ENCODE measurements at places on chromosomes 16 and 17.

- DNase-seq: no peak
Observed at GRCh38 chr16:69111216-69111875, 5.9 kb downstream of the HAS3 start.

DNA sequence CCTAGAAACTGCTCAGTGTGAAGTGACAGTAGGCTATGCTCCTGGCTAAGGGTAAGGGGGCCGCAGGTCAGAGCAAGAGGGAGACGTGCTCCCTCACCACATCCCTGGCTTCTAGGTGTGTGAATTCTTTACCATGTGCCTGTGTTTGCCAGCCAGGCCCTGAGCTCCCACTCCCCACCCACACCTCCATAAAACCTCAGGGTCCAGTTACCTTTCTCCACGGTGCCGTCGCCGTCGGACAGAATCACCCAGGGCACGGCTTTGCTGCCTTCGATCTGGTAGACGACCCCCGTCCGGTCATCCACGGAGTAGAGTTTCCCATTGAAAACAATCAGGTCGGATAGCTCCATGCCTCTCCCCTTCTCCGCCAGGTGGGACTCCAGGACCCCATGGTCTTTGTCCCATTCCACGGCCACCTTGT is 12.8 kb downstream of the CANT1 start:
- no peak for DNase-seq

- DNase-seq: no peak
Observed at GRCh38 chr16:23996258-23996955, 160.6 kb downstream of the PRKCB start.

GRCh38 chr17:4426499-4427208 is 7.1 kb upstream of the SPNS3 start:
- peak; percentile 22 for DNase-seq

DNA sequence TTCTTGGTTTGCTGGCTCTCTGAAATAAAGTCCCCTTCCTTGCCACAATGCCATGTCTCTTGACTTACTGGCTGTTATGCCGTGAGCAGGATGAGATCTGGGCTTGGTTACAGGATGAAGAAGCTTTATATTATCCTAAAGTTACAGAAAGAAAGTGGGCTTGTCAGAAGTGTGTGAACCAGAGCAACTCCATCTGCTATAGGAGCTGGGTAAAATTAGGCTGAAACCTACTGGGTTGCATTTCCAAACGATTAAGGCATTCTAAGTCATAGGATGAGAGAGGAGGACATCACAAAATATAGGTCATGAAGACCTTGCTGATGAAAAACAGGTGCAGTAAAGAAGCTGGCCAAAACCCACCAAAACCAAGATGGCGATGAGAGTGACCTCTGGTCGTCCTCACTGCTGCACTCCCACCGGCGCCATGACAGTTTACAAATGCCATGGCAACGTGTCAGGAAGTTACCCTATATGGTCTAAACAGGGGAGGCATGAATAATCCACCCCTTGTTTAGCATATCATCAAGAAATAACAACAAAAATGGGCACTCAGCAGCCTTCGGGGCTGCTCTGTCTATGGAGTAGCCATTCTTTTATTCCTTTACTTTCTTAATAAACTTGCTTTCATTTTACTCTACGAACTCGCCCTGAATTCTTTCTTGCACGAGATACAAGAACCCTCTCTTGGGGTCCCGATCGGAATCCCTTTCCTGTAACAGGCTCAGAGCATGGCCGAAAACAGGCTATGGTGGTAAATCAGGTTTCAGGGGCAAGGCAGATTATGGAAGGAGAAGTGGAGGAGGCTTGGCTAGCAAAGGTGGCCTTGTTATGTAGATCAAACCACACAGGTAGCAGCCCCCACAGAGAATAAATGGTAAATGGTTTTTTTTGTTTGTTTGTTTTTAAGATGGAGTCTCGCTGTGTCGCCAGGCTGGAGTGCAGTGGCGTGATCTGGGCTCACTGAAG is 81.3 kb upstream of the C16orf82 start:
- DNase-seq: no peak

- DNase-seq: no peak
Observed at GRCh38 chr17:301681-302299, 50.8 kb downstream of the RPH3AL start.

GRCh38 chr16:82044585-82044911 is 9.5 kb downstream of the HSD17B2 start:
- no peak for DNase-seq

- no peak for DNase-seq
Observed at GRCh38 chr17:1227917-1228780, 42.1 kb upstream of the BHLHA9 start.

DNA sequence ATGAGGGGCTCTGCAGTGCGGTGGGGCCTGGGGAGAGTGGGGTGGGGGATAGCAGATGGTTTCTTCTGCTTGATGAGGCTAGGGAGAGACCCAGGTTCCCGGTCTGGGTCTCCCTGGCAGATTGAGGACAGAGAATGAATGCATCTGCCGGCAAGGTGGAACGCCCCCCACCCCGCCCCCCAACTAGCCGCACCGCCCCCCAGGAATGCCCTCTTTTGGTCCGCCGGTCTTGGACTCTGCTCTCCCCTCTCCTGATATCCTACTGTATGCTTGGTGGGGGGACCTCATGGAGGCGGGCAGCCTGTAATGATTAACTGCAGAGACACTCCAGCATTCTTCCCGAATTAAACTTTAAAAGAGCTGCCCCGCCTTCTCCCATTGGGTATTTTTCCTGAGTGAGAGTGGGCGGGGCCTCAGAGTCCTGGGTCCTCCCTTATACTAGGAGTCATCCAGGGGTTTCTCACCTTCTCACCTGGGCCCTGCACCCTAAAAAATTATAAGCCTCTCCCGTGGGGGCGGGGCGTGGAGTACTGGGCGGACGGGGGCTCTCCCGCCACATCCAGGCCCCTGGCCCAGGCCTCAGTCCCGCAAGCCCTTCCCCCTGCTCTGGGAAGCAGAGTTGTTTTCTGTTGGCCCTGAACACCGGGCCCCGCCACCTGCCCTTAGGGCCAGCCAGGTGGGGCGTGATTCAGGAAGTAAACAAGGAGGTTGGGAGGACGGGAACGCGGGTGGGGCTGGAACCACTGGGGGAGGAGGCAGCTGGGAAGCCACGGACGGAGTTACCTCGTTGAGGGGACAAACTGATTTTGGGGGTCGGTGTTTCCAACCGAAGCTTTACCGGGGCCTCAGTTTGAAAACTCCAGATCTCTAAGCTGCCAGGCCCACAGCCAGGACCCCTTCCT is 1.5 kb downstream of the GRB7 start:
- DNase-seq: peak; percentile 88

DNA sequence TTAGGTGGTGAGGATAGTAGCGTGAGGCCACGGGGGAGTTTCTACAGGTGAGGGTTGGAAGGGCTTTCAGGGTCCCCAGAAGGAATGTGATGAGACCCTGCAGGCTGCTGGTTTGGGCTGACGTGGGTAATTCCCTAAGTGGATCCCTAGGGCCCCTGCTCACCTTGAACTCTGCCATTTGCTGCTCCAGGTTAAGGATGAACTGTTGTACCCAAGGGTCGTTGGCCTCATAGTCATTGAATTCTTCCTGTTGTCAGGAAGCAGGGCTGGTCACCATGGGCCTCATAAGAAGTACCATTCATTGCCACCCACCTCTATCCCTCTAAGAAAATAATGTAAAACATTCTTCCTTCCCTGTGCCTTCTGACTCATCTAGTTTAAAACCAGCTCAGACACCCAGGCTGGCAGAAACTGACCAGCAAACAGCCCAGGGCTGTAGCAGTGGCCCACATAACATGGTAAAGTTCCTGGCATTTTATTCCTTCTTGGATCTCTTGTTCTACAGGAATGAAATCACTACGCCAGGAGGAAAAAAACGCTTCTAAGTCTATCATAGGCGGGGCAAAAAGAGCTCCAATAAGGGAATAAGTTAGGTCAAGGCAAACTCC is 27.6 kb downstream of the FCSK start:
- peak; percentile 85 for DNase-seq

GRCh38 chr17:40530531-40530994 is 29.1 kb upstream of the TNS4 start:
- no peak for DNase-seq

- peak; percentile 18 for DNase-seq
Observed at GRCh38 chr17:28612936-28613872, 781 bp downstream of the RSKR start.

- no peak for DNase-seq
Observed at GRCh38 chr17:44197980-44198720, 1.5 kb downstream of the ATXN7L3 start.

DNA sequence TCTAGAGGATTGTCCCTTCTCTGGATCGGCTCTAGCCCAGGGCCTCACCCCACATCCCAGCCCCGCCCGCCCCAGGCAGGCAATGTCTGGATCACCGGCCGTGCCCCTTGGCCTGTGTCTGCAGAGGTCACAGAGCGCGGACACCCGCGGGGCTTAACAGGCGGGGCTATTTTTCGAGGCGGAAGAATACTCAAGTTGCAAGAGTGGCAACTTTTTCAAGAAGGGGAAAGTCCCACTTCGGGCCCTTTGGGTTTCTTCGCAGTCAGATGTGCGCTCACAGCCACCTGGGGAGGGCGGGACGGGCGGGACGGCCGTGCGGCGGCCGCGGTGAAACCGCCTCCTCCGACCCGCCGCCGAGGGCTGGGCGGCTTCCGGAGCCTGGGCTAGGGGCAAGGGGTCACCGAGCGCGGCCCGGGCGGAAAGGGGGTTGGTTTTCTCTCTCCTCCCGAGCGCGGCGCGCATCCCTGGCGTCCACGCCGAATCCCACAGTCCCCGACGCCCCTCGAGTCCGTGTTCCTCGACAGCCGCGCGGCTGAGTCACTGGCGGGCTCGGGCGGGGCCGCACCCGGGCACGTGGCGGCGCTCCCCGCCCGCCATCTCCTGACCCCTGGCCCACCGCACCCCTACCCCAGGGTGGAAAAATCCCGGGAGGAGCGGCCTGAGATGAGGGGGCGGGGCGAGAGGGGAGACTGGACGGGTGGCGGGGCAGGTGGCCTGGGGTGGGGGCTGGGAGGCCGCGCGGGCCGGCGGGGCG is 1.2 kb upstream of the PFN1 start:
- peak; percentile 62 for DNase-seq

GRCh38 chr17:74516561-74517328 is 14.5 kb downstream of the CD300LB start:
- DNase-seq: no peak

DNA sequence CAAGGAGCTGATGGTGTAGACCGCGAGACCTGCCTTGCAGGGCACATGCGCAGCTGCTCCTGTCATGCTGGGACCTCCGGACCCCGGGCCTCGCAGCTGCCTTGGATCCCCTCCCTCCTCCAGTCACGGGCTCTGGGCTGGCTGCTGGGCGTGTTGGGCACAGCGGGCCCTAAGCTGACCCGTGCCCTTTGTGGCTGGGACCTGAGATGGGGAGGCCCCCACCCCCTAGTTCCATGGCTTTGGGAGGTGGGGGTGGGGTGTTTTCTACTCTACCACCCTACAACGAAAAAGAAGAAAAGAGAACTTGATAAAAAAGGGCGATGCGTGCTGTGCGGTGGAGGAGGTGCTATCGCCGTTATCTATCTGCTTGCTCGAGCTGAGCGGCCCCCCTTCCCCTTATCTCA is 14.5 kb downstream of the ZFPM1 start:
- no peak for DNase-seq

GRCh38 chr17:71503710-71504465 is 616.9 kb upstream of the SOX9 start:
- no peak for DNase-seq

GRCh38 chr17:75652934-75653549 is 13.9 kb downstream of the RECQL5 start:
- DNase-seq: no peak

DNA sequence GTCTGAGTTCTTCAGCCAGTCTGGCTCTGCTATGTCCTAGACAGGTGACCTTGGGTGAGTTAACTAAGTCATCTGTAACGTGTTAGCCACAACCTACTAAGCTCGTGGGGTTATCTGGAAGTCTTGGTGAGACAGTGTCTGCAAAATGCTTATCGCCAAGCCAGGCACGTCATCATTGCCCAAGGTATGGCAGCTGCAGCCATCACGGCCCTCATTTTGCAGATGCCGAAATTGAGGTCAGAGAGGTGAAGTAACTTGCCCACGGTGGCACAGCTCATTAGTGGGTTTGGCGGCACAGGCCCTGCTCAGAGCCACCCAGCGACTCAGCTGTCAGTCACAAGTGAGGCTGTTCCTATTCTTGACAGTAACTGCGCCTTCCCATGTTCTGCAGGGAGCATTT is 79.8 kb downstream of the CMIP start:
- DNase-seq: no peak

DNA sequence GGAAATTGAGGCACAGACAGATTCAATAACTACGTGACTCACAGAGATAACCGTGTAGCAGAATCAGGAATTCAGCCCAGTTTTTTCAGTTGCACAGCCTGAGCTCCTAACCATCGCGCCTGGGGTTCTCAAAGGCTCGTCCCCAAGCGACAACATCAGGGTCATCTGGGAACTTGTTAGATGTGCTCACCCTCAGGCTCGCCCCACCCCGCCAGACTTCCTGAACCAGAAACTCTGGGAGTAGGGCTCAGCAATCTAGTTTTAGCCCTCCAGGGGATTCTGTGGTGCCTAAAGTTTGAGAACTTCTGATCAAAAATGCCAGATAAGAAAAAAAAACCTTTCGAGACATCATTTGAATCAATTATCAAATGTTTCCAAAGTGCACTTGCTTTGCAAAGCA is 559.8 kb downstream of the WWOX start:
- DNase-seq: no peak

- no peak for DNase-seq
Observed at GRCh38 chr17:79171188-79171587, 96.6 kb downstream of the ENGASE start.

DNA sequence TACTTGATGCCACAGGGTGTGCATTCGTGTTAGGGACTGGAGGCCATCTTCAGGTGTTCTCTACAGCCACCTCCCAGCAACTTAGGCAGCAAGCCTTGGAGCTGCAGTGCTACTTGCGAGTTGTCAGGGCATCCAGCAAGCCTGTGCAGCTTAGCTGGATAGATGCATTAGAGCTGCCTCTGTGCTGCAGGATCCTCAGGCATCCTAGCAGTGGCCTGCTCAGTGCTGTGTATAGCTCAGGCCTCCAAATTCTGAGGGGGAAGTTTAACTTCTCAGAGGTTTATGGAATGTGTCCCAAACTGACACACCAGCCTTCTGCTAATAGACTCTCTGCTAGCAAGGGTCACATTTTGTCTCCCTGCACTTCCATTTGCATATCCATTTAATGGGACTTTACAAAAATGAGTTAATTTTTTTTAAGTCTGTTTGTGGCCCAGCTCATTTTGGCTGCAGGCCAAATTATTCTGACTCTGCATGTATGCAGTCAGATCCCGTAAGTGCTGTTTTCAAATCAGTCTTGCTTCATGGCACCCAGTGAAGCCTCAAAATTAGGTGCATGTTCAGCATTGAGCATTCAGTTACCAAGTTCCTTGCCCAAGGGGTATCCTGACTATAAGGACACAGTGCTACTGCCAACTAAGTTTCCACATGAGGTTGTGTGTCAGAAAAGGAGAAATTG is 6.8 kb downstream of the GABARAPL2 start:
- DNase-seq: no peak
